ENCODE measurements at places on chromosomes 4 and X.

DNA sequence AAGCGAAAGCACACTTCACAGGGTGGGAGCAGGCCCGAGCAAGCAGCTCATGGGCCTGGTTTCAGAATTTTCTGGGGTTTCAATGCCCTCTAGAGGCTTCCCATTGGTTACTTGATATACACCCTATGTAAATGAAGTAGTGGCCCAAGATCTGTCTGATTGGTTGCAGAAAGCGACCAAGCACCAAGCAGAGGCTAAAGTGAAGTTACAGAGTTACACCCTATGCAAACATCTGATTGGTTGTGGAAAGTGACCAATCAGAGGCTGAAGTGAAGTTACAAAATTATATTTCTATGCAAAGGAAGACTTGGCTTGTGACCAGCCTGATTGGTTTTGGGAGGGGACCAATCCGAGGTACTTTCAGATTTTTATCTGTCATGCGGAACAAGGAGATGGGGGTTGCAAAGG, 8.2 kb downstream of the FHIP1A start:
- no peak for DNase-seq

DNA sequence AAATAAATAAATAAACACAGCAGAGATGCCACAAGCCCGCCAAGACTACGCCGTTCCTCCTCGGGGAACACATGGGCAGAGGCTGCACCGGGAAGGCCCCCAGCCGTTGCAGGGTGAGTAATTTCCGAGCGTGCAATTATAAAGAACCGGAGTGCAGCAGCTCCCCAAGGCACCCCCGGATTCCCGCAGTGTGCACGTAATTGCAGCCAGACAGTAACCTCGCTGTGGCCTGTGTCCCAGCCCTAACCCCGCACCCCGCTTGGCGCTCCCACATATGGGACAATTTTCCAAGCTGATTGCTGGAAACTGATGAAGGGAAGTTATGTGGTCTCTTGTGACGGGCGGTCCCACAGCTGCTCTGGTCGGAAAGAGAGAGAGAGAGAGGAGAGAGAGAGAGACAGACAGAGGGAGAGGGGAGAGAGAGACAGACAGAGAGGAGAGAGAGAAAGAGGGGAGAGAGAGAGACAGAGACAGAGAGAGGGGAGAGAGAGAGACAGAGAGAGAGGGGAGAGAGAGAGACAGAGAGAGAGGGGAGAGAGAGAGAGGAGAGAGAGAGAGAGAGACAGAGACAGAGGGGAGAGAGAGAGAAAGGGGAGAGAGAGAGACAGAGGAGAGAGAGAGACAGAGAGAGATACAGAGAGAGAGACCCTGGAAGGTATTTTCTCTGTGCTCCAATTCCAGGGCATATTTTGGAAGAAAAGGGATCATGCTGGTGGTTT, 275.4 kb downstream of the SHOX start:
- DNase-seq = no peak

DNA sequence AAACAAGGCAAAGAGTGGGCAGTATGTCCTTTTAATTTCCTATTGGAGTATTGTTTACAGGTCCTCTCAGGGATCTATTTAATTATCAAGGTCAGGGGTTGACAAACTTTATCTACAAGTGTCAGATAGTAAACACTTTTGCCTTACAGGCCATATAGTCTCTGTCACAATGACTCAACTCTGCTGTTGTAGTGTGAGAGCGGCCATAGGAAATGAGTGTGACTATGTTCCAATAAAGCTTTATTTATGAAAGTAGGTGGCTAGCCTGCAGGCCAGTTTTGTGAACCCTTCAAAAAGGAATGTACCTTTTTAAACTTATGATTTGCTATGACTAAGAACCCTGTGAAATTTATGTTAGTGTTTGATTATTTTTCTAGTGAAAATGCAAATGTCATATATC, 156.1 kb downstream of the GPAT3 start:
- no peak for DNase-seq

DNA sequence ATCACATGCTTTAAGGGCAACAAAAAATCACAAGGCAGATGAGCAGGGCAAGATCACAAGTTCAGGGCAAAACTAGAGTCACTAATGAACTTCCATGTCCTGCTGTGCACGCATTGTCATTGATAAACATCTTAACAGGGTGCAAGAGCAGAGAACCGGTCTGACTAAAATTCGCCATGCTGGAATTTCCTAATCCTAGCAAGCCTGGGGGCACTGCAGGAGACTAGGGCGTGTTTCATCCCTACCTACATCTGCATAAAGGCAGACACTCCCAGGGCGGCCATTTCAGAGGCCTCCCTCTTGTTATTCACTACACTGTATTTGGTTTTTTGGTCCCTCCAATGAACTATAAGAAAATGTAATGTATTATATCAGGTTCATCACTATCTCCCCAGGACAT, 203.6 kb downstream of the ARHGEF9 start:
- no peak for DNase-seq

DNA sequence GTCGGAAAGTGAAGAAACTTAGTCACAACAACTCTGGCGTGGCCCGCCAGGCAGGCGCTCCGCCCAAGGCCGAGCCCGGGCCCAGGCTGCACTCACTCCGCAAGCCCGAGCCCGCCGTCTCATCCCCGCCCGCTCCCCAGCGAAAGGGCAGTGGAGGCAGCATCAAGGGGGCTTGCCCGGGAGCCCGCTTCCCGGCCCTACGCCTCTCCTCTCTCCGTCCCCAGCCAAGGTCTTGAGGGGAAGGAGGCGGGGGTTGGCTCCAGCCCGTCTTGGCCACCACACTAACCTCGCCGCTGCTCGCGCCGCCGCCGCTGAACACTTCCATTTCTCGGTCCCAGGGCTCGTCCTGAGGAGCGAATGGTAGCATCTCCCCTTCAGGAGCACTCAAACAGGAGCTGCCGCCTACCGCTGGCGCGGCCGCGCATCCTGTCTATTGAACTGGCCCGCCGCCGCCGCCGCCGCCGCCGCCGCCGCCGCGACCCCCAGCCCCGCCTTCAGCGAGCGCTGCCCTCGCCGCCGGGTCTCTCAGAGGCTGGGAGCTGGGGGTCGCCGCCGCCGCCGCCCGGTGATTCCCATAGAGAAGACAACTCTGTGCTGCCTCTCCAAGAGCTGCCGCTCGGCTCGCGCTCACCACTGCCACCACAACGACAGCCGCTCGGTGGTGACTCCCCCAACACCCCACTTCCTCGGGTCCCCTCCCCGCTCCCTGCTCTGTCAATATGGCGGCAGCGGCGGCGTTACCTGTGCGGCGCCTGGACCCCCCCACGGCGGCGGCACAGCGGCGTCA, at the start of gene RPS6KA6:
RPS6KA6 (minus strand) TSS at position 667 of the 787 bp plus-strand sequence; CDS start at position 367, 300 bp downstream.
- DNase-seq = peak; percentile 5

DNA sequence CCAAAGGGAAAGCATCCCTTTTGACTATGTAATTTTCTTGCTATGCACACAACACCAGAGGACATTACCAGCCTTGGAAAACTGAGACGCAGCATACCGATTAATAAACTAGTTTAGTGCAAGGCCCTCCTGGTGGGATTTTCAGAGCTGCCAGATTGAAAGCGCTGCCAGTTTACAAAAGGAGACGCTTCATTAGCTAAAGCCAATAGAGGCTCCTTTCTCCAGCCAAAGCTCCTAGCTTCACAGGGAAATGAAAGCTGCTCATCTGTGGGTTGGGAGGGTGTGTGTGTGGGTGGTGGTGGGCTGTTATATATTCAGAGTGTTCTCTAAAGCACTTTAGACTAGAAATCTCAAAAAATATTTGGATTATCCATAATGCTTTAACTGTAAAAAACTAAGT, 32.4 kb downstream of the SPANXN4 start:
- DNase-seq = no peak

DNA sequence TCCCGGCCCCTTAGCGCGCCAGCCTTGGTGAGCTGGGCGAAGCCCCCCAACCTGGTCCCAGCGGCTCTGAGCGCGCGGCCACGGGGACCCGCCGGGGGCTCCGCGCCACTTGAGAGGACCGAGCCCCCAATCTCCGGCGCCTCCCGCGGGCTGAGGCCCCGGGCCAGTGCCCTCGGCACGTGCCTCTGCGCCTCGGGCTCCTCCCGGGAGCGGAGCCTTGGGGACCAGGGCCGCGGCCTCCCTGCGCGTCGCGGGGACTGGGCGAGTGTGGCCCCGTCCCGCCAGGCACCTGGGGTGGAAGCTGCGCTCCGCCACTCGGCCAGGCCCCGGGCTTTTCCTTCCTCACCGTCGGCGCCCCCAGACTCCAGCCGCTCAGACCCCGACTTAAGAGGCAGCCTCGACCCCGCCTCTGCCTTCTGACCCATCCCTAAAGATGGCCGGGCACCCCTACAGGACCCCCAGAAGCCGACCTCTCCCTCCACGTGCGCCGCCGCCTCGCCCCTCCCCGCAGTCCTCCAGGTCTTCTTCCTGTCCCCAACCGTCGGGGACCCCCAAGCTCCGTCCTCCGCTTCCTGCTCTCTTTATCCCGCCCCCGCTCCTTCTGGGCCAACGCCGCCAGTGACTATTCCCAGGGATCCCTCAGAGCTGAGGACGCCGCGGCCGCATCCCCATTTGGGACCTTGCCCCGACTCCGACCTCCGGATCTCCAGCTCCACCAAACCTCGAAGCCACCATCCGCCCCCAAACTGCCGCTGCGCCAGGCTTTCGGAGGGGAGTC, 752 bp downstream of the ERAS start:
- no peak for DNase-seq

DNA sequence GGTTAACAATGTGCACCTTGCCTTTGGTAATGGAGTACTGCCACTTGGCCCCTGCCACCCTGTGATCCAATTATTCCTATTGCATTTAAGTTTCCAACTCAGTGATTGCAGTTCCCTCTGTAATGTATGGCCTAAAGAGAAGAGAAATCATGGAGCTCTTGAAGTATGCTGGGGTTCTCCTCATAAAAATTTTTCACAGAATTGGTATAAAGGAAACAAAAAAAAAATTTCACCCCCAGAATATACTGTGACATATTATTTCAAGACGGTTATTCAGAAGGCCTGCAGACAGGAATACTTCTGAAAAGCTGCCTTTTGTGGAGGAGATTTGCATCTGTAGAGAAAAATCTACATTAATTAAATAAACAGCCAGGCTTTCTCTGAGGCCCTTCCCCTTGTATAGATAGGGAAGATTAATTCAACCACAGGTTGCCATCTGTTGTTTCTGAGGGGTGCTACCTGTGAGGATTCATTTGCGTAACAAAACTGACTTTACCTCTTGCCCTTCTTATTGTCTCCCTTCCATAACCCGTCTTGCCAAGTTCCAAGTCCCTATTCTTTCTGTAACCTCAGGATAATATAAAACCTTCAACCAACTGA, 94.8 kb upstream of the LANCL3 start:
- no peak for DNase-seq

DNA sequence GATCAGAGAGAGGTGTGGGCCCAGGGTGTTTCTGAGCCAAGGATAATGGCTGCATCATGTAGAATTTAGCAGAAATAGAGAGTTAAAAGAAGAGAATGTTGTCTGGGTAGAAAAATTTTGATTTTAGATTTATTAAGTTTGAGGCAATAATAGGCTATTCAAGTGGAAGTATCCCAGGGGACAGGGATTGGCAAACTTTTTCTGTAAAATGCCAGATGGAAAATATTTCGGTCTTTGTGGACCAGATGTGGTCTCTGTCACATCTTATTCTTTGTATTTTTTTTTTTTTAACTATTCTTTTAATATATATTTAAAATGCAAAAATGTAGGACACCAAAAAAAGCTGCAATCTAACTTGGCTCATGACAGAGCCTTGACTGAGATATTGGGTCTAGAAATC, 33.1 kb downstream of the IL15 start:
- DNase-seq = no peak

DNA sequence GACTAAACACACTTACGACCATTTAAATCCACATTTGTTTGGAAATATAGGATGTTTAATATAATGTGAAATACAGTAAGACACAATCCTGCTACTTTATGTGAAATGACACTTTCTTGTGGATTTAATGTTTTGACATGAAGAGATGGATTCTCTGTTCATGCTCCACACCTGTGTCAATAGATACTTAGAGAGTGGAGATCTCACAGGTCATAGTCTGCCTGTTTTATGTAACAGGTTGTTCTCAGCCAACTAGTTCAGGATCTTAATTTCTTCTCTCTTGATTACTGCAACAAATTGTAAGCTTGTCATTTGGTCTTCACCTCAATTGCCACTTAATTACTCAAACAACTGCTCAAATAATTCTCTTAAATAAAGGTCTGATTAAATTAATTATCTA, 1621.2 kb downstream of the PCDH7 start:
- no peak for DNase-seq

- no peak for DNase-seq
Observed at GRCh38 chrX:33134164-33134563, 77.2 kb downstream of the DMD start.

GRCh38 chr4:11546391-11547175, 117.9 kb upstream of the HS3ST1 start:
- no peak for DNase-seq

GRCh38 chr4:95998311-95998710, 158.4 kb downstream of the PDHA2 start:
- no peak for DNase-seq

- DNase-seq = no peak
Observed at GRCh38 chr4:75345423-75345822, 168.8 kb downstream of the RCHY1 start.

DNA sequence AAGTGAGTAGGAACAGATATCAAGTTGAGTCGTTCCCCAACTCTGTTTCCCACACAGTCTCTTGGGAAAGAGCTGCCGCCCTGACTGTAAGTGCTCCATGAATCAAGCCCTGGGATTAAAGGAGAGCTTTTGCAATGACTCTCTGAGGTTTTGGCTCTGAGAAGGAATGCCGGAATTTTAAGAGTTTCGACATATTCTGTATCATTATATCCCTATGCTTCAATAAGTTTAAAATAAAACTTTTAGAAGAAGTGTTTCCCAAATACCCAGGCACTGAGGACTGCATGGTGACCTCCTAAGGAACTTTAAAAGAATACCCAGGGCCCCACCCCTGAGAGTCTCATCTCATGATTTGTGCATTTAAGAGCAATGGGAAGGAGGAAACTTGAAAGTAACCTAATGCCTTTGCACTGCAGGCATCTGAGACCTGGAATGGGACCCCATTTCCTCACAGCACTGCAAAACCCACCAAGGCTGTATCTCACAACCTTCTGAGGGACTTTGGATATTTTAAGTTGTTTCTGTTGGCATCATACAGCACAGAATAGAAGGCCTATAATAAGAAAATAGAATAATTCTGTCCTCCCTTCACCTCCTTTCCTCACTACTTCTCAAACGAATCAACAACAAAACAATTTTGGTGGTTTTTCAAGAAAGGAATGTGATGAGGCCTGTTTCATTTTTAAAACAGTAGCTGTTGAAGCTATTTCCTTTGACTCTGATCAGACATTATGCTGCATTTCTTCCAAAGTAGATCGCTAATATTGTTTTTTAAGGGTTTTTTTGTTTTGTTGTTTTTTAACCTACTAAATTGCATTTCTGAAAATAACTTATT, 121.2 kb downstream of the GASK1B start:
- DNase-seq = no peak

DNA sequence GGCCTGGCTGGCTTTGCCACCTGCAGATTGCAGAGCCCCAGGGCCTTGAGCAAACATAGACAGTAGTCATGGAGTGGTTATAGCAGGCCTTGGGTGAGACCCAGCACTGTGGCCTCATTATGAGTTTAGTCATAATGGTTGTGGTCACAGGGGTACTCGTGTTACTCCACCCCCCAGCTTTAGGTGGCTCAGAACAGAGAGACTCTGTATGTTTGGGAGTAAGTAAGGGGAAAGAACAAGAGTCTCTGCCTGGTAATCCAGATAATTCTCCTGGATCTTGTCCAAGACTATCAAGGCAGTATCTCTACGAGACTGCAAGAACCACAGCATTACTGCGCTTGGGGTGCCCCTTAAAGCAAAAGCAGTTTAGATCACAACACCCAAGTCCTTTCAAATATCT, 62.3 kb upstream of the SCRG1 start:
- no peak for DNase-seq

Measured in stimulated activated CD4-positive, alpha-beta T cell treated with anti-CD3 and anti-CD28 coated beads, Interleukin-2, amount 100 ng/mL, for 24 hours (primary cell).